ENCODE measurements at places on chromosomes 5 and 9.

- DNase-seq = no peak
Measured at GRCh38 chr9:38026021-38026809, 42.8 kb downstream of the SHB start.

DNA sequence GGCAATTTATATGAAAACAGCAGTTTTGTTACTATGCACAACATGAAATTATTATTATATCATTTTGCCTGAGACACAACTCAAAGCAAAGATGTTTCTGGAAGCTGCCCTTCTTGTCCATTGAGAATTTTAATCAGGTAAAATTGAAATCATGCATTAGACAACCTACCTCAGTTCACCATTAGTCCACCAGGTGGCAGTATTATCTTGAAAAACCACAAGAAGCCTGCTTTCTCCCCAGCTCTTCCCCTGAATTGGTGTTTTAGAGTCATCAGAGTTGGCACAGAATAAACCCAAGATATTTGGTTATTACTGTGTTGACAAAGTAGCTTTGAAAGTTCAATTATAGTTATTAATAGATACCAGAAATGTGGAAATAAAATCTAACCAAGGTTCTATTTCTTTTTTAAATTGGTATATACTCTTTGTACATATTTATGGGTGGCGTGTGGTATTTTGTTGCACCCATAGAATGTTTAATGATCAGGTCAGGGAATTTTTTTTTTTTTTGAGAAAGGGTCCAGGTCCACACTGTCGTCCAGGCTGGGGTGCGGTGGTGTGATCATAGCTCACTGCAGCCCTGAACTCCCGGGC lies 25.7 kb downstream of the UTP15 start:
- peak; percentile 23 for DNase-seq

GRCh38 chr9:8428389-8428788 lies 628.8 kb upstream of the DMAC1 start:
- no peak for DNase-seq

GRCh38 chr5:151775025-151775606 lies 3.4 kb downstream of the G3BP1 start:
- DNase-seq = no peak

GRCh38 chr5:141716009-141716408 lies 34.0 kb upstream of the ARAP3 start:
- DNase-seq = no peak

- no peak for DNase-seq
Measured at GRCh38 chr5:173094012-173094661, 38.0 kb downstream of the CREBRF start.

GRCh38 chr5:133398646-133399101 lies 213.7 kb downstream of the FSTL4 start:
- DNase-seq = no peak

DNA sequence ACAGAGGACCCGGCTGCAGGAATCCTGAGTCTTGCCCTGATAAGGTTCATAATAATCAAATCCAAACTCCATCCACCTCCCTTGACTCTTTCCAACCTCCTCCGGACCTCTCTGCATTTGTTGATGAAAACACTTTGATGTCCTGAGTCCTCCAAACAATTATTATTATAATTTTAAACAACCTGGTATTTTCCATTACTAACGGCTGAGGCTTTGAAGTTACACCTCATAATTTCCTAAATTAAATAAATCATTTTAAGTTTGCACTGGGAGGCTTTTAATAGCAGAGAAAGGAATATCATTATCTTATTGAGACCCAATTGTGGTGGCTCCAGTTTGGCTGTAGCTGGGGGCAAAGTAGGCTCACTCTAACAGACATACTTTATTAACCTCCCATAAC lies 9.5 kb downstream of the MSX2 start:
- DNase-seq = no peak

GRCh38 chr9:8078641-8079140 lies 279.1 kb upstream of the DMAC1 start:
- DNase-seq = no peak

DNA sequence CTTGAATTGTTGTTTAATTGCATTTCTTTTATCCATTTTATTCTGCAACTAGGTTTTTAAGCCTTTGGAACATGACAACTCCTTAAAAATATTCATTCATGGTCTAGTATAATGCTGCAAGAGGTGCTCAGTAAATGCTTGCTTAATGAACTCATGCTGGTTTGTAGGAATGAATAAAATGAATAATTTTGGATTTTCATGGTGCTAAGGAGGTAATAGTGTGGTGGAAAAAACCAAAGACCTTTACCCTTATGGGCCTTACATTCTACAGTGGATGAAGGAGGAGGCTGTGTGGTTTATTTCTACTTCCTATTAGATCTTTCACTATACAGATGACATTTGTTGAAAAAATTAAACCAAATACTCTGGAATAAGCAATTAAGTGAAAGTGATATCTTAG lies 43.4 kb downstream of the LRRTM2 start:
- no peak for DNase-seq

GRCh38 chr5:147461915-147462314 lies 48.0 kb downstream of the DPYSL3 start:
- no peak for DNase-seq

DNA sequence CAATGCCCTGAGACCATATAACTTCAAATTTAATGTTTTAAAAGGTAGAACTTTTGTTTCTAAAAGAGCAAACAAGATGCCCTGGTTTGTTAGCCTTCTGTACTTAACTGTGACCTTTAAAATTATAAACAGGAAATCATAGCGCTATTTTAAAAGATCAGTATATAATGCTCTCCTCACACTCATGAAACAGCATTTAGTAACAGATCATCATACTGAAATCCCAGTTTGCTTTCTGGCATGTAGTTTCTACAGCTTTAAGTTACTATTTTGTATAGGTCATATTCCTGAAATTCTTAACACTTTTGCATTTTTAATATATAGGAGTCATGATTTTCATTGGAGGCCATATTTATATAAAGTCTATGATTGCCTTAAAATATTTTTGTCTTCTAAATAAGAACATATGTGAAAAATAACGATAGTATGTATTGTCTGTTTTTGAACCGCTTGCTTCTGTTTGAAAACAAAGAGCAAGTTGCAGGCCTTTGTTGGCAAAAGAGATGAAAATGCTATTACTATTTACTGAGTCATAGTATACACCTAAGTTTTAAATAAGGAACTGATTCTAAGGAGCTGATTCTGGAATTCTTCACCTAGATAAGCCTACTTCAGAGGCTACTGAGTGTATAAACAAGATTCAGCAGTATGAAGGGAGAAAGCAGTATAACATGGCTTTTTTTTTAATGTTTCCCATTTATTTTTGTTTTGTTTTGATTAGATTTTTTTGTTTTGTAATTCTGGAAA lies 20.5 kb downstream of the SRFBP1 start:
- DNase-seq = no peak

- DNase-seq = no peak
Measured at GRCh38 chr9:34459941-34460340, 1.3 kb downstream of the DNAI1 start.

- DNase-seq = no peak
Measured at GRCh38 chr9:131024978-131025868, 16.2 kb downstream of the LAMC3 start.

All from stimulated activated CD8-positive, alpha-beta memory T cell treated with anti-CD3 and anti-CD28 coated beads, Interleukin-15, amount 100 ng/mL, for 1 hour (primary cell).